ENCODE measurements at places on chromosomes 16 and 17. TPM values are rescaled to one million over a fixed set of nuclear protein-coding genes. Genes with fewer than 3 reads are reported as not detected.

Gene PRSS21
- not detected for total RNA-seq

Gene TNP2
- total RNA-seq = not detected

Gene ZNF423
- total RNA-seq = 12.5 TPM

Gene CACNG5
- total RNA-seq = not detected

Gene NPIPB6
- 3.3 TPM for total RNA-seq

Gene PRR15L
- not detected for total RNA-seq

Gene ABCC11
- not detected for total RNA-seq

Gene SOX9
- total RNA-seq = 3.8 TPM

Gene C17orf67
- 3.3 TPM for total RNA-seq

Data from aorta (tissue), 5 donors.